ENCODE measurements at places on chromosomes 4 and X.

GRCh38 chr4:1492142-1492457 is 85.9 kb upstream of the NKX1-1 start:
- DNase-seq = no peak

DNA sequence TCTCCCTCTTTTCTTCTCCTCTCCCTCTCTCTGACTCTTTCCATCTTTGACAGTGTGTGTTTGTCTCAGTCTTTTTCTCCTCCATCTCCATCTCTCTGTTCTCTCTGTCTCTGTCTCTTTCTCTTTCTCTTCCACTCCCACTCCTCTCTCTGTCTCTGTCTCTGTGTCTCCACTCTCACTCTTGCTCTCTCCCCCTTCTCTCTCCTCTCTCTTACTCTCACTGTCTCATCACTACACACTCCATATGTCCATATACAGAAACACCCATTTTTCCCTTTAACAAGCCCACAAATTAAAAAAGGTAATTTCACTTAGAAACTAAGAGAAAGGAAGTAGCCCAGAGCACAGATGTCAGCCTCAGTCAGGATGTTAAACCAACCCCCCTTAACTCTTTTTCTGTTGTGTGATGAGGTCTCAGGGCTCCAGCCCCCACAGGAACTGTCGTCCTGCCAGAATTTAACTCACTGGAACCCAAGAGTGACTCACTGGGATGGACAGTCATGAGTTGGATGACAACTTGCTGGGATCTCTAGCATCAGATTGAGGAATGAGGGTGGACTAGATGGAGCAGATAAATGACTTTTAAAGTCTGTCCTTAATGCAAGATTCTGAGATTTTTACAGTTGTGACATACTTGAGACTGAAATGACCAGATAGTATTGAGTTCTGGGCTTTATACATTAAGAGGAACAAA is 27.5 kb downstream of the OTUD6A start:
- no peak for DNase-seq

DNA sequence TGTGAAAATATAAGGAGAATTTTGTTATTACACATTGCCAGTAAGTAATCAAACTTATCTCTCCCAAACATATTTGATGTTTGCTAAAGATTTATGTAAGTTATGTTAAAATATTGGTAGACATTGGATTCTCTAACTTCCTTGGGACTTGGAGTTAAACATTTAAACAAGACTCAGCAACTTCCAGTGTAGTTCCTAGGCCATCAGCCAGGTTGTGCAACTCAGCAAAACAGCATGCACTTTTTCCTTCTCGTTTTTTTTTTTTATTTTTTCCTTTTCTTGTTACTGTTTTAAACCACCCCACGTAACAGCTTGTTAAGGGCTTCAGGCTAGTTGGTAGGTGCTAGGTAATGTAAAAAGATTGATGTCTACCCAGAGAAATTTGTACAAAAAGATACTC is 510.4 kb downstream of the ANKRD50 start:
- DNase-seq = no peak

DNA sequence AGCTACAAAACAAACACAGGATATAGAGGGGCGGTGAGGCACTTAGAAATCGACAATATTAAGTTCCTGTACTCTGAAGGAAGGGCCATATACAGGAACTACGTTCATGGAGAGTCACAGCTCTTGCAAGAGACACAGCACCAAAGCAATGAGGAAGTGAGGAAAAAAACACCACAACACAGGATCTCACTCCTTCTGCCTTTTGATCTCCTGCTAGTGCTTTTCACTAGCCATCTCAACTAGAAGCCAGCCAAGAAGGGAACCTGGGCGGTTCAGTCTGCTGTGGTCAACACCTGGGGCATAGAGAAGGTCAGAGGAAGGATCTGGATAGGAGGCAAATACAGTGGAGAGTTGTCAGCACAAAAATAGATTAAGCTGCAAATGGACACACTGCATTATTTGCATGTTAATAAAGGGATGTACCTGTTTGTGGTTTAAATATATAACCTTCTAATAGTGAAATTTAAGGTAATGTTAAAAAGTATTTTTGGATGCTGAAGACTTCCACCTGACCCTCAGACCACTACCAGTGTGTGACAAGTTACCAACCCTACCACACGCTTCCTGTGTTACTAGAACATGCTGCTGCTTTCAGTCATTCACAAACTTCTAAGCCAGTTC is 104.6 kb downstream of the DTHD1 start:
- DNase-seq = peak; percentile 55

DNA sequence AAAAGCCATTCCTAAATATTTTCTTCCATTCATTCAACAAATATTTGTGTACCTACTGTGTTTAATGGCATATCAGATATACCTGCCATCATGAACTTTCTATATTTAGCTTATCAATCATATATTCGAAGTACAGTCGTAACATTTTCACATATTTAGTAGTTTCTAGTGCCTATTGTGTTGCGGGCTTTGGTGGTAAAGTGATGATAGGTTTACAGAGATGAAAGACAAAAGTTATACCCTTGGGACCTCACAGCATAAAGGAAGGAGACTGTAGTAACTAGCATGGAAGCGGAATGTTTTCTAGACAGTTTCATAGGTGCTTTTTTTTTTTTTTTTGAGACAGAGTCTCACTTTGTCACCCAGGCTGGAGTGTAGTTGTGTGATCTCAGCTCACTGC is 39.5 kb downstream of the RBPJ start:
- DNase-seq = no peak

- DNase-seq = no peak
These were observed 365.7 kb upstream of the CPEB2 start for GRCh38 chr4:14636563-14636962.

DNA sequence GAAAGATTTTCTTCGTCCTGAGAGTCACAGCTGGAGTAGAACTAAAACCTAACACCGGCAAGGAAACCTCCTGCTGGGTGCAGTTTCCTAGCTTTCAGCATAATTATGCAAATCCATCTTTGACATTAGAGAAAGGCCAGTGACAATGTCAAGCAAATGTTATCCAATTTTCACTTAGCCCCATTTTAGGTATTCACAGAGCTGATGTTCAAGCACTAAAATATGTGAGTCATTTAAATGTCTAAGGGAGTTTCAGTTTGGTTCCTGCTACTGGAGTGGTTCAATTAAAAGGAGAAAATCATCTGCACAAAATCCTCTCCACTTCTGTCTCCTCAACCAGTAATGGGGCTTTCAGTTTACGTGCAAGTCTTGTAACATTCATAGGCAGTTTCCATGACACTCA is 37.1 kb upstream of the AMOT start:
- DNase-seq = no peak

GRCh38 chrX:115322375-115322774 is 32.9 kb downstream of the LUZP4 start:
- no peak for DNase-seq

GRCh38 chr4:157898836-157899605 is 273.8 kb downstream of the GASK1B start:
- no peak for DNase-seq

DNA sequence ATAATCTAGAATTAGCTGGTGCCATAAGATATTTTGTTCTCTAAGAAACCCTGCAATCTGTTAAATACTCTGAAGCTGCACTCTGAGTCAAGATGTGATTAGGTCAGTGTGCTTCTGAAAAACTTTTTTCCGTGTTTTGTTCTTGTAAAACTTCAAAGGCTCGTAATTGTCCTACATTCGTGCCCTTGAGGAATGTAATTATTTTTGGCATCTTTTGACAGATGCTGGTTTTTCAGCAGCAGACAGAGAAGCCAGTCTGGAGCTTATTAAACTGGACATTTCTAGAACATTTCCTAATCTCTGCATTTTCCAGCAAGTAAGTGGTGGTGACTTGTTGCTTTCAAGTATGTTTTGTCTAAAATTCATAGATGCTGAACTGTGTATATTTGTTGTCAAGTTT is 36.8 kb upstream of the TADA2B start:
- DNase-seq = no peak

DNA sequence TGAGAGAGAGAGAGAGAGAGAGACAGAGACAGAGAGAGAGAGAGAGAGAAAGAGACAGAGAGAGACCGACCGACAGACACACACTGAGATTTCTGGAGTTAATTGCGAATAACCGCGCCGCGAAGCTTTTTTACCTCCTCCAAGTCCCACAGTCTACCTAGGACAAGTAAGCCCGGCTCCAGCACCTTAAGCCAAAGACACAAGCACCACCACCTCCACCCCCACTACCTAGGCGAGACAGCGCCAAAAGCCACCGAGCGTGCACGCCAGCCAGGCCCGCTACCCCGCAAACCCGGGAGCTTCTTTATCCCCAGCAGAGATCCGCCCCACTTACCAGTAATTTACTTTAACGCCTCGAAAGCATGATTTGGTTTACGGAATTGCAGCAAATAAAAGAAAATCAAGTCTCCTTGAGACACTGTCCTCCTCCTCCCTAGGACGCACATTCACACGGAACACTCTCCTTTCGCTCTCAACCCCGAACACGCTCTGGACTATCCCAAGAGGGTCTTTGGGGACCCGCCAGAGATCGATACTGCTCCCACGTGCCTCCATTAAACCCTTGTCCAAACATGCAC is 649.6 kb upstream of the DIPK2B start:
- peak; percentile 21 for DNase-seq

DNA sequence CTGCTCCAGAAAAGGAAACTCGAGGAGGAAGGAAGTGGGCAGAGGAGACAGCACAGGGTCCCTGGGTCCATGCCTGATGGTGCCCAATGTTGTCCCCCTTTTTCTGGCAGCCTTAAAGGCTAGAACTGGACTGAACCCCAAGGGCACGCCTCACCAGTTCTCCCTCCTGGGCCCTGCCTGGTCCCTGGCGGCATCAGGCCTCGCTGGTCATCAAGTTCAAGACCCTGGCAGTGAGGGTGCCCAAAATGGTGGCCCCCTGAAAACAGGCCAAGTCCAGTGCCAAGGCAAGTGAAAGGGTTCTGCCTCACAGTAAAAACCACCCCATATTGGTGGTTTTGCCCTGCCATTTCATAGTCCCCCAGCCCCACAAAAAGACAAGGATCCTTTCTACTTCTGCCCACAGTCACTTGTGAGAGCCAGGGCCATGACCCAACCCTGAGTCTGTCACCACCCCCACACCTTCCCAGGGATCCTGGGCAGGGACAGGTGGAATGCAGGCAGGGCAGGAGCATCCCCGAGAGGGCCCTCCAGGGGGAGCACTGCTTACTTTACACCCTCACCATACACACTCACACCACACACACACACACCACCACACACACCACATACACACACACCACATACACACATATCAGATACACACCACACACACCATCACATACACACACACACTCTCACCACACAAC is 107.6 kb downstream of the DCTD start:
- DNase-seq = peak; percentile 42

GRCh38 chr4:72418458-72418857 is 150.6 kb downstream of the ADAMTS3 start:
- no peak for DNase-seq

DNA sequence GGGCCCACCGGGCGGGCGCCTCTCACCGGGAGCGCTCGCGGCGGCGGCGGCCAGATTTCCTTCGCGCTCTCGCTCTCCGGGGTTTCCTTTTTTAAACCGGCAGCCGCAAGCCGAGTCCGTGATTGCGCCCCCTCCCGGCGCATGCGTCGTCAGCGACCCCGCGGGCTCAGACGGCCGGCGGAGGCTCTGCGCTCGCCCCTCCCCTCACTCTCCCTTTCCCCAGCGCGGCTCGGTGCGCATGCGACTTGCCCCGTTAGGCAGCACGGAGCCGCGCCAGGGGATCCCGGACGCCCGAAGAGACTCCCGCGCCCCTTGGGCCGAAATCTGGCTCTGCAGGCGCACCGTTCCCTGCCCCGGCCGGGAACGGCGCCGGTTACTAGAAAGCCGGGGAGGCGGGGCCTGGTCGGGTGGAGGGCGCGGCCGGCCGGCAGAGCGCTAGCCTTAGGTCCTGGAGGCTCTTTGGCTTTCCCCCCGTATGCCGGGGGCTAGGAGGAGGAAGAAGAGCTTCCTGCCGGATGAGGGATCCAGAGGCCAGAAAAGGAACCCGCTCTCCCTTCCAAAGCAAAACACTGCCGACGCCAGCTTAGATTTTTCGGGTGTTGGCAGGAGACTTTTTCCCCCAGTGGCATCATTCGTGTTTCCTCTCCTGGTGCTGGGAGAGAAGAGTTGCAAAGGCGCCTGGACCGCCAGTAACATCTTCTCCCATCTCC is at the start of gene CLOCK:
Gene CLOCK (minus strand): TSS at position 154 of the 710 bp plus-strand sequence. CDS start 64,124 bp downstream, outside the sequence.
- peak; percentile 83 for DNase-seq

GRCh38 chr4:26407476-26407875 is 82.8 kb downstream of the CCKAR start:
- no peak for DNase-seq

DNA sequence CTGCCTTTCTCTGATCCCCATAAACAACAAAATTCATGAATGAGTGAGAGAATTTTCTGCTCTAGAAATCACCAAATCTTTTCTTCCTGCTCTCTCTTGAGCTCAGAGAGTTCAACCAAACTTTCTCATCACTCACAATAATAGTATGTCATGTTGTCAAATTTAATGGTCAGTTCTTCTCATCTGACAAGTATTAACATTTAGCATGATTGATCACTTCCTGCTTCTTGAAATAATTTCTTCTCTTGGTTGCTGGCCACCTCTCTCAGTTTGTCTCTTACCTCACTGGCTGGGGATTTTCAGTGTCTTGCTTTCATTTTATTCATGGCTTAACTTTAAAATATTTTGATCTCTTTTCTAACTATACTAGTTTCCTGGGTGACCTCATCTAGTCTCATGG is 25.5 kb upstream of the FGF5 start:
- DNase-seq = no peak

DNA sequence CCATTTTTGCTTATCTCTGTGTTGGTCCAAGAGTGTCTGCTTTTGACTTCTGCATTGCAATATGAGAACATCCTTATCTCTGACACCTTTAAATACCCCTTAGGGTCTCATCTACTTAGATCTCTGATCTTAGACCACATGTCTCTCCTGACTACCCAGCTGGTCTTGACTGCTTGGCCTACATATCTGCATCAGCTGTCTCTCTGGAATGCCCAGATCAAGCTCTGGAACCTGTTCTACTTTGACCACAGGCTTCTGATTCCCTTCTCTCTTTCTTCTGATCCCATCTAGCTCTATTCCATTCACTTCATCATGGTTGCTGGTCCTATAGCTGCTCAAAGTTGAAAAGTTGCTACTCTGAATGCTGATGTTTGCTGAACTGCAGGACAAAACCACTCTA is 301.2 kb downstream of the MAPK10 start:
- no peak for DNase-seq
